MM.1S (cell line): ENCODE measurements at places on chromosomes 4 and X.

DNA sequence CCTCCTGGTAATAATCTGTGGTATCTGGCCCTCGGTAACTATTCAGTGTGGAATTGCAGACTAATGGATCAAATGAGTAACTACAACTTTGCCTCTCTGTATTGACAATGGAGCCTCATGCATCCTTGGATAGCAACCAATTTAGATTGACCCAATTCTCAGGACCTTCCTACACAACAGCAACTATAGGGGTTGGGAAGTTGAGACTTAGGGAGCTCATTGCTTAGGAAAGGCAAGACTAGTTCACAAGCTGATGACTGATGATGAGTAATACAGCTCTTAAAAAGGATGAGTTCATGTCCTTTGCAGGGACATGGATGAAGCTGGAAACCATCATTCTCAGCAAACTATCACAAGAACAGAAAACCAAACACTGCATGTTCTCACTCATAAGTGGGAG, 47.5 kb upstream of the KLHL13 start:
- DNase-seq = no peak

GRCh38 chr4:80219301-80220025, 22.2 kb downstream of the PRDM8 start:
- DNase-seq = no peak

- DNase-seq = no peak
These were observed 95.8 kb downstream of the RNF150 start for GRCh38 chr4:141037446-141037845.

DNA sequence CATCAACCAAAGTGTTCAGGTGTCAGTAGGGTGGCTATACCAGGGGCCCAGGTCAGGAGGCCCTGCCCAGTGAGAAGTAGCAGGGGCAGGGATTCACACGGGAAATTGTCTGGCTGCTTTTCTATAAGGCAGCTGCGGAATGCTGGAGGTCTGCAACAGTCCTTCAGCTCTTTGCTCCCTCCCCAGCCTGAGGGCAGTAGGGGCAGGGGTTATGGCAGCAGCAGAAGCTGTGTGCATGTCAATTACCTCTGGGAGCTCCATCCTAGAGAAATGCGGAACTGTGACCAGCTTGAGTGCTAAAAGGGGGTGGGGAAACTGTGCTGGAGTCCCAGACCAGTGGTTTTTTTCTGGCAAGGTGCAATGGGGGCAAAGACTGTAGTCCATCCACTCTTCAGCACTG, 810.4 kb downstream of the PCDH7 start:
- no peak for DNase-seq

GRCh38 chrX:39830414-39830813, 267.3 kb downstream of the BCOR start:
- DNase-seq = no peak
